ENCODE measurements at places on chromosomes 5 and 9. TPM values are rescaled to one million over a fixed set of nuclear protein-coding genes. Genes with fewer than 3 reads are reported as not detected.

Gene ROR2
- polyA plus RNA-seq: 19.4 TPM

Gene EGFLAM
- polyA plus RNA-seq: 10.6 TPM

Gene TAS2R1
- not detected for polyA plus RNA-seq

Gene PTGR1
- 43.6 TPM for polyA plus RNA-seq

Gene GABRA6
- not detected for polyA plus RNA-seq

Measured in left renal pelvis (tissue), 4 donors.